ENCODE measurements at places on chromosomes 5 and 9.

DNA sequence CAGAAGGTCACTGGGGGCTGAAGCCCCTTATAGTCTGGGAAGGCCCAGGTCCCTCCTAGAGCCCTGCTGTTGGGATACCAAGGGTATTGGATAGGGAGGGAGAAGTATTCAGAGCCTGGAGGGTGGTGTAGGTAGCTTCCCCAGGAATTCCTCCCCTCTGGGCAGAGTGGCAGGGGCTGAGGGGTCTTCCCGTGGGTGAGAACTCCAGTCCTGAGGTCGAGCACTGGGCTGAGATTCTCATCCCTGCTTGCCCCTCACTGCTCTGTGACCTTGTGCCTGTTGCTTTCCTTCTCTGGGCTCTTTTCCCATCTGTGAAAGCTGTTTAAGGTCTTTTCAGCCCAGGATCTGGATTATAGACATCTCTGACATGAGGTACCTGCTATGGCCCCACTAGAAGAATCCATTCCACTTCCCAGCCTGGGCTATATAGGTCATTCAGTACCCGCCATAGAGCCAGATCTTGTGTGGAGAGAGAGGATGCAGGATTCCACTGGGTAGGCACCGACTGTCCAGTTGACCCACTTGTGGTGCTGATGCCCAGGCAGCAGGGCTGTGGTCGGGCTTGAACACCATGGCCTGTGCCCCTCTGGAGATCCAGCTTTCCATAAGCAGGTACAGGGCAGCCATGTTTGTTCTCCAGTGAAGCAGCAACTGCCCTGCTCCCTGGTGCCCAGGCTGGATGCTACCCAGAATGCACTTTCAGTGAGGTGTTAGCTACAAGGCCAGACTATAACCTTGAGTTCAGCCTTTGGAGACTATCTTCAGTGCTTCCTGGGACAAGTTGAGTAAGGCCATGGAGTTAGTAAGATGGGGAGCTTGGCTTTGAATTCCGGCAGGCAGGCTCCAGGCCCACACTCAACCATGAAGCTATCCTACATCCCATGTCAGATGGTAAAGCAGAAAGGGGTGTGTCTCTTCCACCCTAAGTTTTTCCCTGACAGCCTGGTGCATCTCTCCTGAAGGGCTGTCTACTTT lies 60.1 kb downstream of the AMBP start:
- no peak for DNase-seq

DNA sequence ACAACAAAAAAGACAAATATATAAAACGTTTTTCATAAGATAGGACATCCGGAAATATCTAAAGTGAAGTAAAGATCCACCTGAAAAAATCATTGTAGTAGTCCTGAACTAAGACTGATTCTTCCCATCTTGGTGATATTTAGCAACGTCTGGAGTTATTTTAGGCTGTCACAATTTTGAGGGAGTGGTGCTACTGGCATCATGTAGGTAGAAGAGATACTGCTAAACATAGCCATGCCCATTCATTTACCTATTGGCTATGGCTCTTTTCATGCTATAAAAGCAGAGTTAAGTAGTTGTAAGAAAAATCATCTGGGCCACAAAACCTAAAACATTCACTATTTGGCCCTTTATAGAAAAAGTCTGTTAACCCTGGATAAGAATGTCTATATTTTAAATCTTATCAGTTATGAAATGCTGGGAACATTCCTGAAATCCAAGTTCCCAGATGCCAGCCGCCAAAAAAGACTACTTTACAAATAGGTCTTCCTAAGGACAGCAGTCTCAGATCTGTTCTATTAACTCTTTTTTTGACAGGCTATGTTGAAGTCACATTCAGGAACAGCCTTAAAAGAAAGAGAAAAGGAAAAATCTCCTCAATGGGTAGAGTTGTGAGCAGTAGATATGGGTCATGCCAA lies 27.0 kb downstream of the RAPGEF6 start:
- DNase-seq: no peak

GRCh38 chr5:40043916-40044315 lies 619.1 kb upstream of the DAB2 start:
- DNase-seq: no peak

GRCh38 chr5:142281008-142281367 lies 43.8 kb downstream of the SPRY4 start:
- DNase-seq: no peak

DNA sequence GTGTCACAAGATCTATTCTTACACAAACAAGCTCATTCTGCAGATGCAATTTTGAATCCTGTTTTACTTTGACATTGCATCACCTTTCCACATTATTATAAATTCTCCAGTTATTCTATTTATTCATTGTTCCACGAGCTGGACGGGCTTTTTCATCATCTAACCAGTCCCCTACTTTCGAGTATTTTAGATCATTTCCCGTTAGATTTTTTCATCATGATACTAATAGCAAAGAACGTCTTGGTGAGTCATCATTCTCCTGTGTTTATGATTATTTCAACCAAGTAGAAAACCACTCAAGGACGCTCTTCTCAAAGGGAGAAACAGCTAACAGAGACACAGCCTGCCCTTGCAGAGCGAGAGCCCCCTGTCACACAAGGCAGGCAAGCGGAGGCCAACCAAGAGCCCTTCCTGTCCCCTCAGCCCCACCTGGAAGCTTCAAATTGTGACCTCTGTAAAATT lies 15.1 kb downstream of the BBLN start:
- DNase-seq: no peak

DNA sequence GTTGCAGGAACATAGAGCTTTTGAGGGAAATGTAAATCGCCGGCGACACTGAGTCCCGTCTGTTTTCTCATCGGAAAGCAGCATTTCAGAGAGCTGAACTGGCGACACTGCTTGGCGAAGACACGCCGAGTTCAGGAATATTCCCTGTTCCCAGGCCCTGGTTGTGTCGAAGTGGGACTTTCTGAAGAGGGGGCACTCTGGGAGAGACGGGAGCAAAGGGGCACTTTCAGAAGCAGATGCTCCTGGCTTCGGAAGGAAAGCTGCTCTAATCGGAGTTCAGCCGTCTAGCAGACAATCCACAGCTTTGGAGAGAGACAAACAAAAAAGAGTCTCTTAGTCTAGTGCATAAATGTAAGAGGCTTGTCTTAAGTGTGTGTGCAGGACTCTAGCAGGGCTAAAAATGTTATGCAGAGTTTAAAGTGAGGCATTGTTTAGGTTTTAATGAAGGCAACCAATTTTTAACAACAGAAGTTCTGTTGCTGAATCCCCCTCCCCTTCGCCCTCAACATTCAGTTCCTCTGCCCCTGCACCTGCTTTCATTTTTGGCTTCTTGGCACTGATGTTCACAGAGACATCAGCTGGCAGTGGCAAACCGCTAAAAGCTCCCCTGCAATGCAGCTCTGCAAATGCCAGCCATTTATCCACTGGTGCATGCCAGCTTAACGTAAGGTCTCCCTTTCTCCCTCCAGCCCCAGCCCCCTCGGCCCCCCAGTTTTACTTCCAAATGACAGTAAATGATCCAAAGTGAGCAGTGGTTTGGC lies 289.5 kb upstream of the MPDZ start:
- no peak for DNase-seq

GRCh38 chr9:89635816-89636215 lies 31.0 kb downstream of the GADD45G start:
- DNase-seq: no peak

DNA sequence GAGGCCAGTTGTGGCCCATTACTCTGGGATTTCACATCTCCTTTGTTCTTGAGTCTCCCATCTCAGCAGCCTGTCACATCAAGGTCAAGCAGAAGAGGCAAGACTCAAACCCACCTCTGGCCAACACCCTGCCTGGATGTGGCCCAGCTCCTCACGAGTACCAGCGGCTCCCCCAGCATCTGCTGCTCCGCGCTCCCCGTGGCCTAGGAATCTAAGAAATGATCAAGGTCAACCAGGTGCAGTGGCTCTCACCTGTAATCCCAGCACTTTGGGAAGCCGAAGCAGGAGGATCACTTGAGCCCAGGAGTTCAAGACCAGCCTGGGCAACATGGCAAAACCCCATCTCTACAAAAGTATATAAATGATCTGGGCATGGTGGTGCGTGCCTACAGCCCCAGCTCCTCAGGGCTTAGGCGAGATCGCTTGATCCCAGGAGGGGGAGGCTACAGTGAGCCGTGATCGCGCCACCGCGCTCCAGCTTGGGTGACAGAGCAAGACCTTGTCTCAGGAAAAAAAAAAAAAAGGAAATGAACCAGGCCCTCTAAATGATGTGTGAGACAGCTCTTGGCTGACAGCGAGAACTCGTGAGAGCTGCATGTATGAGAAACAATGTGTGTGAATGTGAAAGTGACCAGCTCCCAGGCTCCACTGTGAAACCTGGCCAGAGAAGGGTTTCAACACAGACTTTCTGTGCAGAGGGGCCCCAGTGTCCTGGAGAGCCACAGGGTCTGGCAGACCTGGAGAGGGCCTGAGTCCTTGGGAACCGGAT lies 61.6 kb upstream of the ANGPTL2 start:
- DNase-seq: no peak

Data from A549 (cell line).